ENCODE measurements at places on chromosomes 11 and 22.

DNA sequence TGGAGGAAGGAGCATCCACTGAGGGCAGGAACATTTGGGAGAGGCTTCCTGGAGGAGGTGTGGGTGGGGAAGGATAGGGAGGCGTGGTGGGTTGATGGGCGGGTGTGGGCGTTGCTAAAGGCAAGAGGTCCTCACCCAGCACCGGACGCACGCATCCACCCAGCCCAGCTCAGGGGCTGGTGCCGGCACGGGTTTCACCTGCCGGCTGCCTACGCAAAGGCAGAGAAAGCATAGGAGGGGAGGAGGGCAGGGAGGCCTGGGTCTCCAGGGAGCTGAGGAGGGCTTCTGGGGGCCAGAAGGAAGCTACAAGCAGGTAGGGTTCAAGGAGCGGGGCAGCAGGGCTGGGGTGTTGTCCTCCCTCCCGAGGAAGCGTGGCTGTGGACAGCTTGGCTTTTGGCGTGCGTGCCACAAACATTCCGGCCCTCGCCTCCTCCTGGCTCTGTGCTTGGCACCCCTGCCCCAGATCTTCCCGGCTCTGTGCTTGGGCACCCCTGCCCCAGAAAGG lies 7.8 kb downstream of the SSH3 start:
- DNase-seq: no peak

GRCh38 chr11:46836870-46837269 lies 9.2 kb downstream of the CKAP5 start:
- no peak for DNase-seq

GRCh38 chr11:66181632-66182315 lies 86.7 kb upstream of the RAB1B start:
- DNase-seq: no peak

DNA sequence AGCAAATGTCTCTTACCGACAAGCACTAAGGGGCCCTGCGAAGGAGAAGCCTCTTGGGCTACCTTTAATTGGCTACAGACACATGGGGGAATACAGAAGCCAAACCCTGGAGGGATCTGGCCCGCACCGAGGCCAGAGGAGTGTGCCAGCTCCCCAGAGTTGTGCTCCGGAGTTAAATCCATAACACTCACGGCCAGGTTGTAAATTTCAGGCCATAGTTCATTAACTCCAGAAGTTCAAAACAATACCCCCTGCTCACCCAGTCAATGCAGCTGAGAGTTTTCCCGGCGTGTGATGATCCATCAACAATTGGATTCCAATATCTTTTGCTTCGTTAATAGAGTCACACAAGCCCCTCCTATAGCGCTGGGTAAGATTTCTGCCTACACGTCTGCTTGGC lies 371.5 kb downstream of the NXPE2 start:
- DNase-seq: no peak

GRCh38 chr11:12606597-12606996 lies 67.6 kb upstream of the TEAD1 start:
- no peak for DNase-seq

GRCh38 chr11:3939211-3939610 lies 83.7 kb downstream of the STIM1 start:
- DNase-seq: no peak

- DNase-seq: peak; percentile 62
Measured at GRCh38 chr22:42937164-42937843, 77.6 kb downstream of the PACSIN2 start.

- no peak for DNase-seq
Measured at GRCh38 chr22:39954584-39955055, 5.6 kb upstream of the TMA7B start.

GRCh38 chr11:98296091-98296880 lies 724.5 kb upstream of the CNTN5 start:
- no peak for DNase-seq

DNA sequence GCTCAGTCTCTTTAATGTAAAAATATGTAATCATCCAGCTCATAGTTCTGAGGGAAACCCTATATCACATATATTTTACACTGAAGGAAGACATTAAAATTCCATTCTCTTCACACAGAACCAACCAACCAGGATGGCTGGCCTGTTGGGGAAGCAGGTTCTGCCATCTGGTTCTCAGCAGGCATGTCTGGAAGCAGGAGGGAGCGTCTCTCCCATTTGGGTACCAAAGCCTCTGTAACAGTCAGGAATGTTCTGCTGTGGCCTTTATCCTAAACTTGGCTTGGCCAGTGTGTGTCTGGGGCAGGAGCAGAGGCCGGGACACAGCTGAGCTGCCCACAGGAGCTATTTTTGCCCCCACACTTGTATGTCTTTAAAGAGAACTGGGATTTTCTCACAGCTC lies 29.2 kb downstream of the SGSM3 start:
- no peak for DNase-seq

DNA sequence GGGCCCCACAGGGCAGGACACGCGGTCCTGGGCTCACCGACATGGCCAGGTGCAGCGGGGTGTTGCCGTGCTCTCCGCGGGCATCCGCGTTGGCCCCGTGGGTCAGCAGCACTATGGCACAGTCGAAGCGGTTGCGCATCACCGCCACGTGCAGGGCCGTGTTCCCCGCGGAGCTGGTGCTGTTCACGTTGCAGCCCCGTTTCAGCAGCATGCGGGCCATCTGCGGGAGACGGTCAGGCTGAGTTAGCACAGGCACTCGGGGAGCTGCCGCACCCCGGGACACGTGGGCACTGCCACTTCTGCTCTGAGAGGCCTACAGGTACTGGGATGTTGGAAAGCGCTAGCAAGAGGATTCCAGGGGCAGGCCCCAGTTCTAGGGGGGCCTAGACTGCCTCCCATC lies 22.3 kb upstream of the BAIAP2L2 start:
- no peak for DNase-seq

DNA sequence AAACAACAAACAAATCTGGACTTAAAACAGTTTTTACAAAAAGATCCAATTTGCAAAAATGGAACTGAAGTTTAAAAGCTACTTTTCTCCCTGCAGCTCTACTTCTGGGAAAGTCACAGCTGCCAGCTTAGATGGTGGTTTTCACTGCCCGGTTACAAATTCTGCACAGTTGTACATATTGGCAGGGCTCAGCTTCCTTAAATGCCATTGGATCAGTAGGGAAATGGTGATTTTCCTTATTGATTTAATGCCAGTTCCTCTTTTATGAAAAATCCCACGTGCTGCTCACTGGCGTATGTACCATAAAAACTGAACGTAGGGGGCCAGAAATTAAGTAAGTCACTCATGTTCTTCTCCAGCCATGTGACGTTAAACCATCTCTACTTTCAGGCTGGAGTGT lies 22.8 kb downstream of the GRAP2 start:
- no peak for DNase-seq

DNA sequence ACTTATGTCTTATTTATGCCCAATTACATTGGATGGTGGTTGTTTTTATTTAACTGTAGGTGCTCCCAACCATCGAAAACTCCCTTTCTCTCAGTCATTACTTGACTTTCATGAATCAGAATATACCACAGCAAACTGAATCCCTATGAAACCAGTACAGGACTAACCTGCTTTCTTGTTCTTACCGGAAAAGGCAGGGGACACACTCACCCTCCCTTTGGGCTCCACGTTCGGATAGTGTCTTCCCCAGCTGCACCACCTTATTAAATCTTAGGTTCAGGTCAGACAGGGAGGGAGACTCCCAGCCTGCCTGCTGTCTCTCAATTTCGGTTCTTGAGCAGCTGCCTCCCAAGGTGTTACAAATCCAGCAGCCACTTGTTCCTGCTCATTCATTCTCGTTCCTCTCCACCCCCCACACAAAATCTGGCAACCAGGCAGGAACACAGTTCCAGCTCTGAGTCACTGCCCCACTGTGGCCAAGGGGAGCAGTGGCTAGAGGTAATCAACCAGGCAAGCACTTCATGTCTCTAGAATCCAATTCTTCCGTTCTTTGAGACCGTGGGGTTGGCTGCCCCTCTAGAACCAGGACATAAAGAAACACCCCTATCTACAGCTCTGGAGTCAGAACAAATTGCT lies 133.0 kb downstream of the PLEKHA7 start:
- no peak for DNase-seq

GRCh38 chr11:70868341-70868885 lies 384.0 kb downstream of the SHANK2 start:
- DNase-seq: no peak

DNA sequence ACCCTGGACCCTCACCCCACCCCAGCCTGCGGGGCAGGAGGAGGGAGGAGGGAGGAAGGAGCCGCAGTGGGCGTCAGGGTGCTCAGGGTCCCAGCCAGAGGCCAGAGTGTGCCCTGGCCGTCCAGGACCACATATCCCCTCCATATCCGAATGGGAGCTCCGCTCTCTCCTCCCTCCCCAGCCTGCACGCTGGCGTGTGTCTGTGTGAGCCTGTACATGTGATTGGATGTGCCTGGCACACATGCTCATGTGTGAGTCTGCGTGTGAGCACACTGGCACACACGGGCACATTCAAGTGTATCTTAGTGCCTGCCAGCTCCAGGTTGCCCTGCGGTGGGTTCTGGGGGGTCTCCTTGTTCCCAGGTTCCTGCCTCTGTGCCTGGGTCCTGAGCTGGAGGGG lies 8.1 kb downstream of the TSSC4 start:
- DNase-seq: no peak

DNA sequence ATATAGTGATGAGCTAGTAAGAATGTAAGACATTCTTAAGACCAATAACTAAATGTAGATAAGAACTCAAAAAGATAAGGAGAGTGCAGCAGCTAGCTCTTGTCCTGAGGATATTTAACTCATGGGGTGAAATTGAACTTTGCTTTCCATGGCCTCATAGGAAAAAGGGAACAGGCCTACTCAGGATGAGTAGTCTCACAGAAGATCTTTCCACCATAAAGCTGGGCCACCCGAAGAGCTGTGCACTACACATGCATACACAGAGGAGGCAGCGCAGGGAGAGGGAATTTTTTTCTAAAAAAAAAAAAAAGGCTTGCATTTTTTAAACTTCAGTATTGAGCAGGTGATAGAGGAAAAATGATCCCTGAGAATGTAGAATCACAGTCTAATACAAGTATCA lies 59.9 kb upstream of the CFAP300 start:
- DNase-seq: no peak

GRCh38 chr22:33817512-33818127 lies 102.7 kb downstream of the LARGE1 start:
- no peak for DNase-seq

DNA sequence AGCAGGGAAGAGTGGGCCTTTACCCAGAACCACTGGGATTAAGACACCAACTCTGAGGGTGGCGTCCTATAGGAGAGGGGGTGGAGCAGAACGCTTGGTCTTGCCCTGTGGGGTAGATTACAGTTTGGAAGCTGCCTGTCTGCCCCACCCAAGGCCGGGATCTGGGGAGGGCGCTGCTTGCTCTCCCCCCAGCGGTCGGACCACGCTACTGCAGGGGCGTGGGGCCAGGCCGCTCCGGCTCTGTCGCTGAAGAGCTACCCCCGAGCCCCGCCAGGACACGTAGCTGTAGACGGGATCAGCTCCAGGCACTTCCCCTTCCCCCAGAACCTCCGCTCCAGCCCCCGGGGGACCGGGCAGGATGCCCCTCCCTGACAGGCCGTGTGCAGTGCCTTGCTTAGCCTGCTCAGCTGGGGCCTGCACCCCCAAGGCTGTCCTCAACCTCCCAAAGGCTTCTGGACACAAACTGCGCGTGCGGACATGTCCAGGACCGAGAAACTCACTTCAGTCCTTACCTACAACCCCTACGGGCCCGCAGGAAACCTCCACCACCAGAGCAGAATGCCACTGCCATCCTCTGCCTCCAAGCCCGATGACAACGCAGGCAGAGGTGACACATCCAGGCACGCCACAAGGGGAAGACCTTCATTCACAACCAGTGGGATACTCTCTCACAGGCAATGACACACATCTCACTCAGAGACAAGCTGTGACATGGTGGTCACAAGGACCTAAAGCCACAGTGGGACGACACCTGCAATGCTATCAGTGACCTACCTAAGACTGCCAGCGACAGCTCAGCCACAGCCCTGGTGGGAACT lies 3.6 kb downstream of the AHNAK start:
- peak; percentile 78 for DNase-seq

DNA sequence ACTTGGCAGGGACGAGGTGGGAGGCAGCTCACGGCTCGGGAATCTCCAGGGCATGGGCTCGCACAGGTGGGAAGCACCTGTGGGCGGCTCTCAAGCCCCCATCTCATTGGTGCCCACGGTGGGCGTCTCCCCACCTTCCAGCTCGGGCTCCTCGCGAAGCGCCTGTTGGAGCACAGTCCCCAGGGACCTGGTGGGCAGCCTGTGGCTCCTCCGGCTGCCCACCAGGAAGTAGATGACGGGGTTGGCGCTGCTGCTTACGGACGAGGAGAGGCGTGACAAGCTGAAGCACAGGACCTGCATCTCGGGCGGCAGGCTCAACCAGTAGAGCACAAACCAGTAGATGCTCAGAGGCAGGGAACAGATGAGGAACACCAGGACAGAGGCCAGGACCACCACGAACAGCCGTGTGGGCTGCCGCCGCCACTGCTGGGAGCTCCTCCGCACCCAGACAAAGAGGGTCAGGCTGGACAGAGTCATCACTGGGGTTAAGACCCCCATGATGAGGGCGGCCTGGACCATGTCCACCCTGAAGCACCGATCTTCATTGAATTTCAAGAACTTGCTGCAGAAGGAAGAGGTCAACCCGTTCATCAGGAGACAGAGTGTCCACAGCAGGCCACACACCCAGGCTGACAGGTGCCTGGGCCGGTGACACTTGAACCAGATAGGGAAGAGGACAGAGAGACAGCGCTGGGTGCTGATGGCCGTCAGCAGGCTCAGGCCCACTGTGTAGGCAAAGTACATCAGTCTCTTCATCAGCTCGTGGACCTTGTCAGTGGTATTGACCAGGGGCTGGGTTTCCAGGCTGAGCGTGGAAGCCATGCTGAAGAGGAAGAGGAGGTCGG lies 633 bp downstream of the MRGPRD start:
- no peak for DNase-seq

DNA sequence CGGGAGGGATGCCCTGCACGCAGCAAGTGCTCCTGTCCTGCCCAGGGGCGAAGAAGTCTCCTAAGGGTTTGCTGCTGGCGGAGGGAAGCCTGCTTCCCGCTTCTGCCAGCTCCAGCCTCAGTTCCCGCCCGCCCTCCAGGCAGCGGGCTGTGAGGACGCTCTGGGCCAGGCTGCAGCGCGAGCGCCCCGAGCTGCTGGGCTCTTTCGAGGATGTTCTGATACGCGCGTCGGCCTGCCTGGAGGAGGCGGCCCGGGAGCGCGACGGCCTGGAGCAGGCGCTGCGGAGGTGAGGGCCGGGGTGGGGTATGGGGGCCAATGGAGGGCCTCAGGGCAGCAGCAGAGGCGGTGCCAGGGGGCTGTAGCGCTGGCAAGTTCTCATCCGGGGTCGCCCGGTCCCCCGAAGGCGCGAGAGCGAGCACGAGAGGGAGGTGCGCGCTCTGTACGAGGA lies 2.2 kb downstream of the CRACR2B start:
- no peak for DNase-seq

DNA sequence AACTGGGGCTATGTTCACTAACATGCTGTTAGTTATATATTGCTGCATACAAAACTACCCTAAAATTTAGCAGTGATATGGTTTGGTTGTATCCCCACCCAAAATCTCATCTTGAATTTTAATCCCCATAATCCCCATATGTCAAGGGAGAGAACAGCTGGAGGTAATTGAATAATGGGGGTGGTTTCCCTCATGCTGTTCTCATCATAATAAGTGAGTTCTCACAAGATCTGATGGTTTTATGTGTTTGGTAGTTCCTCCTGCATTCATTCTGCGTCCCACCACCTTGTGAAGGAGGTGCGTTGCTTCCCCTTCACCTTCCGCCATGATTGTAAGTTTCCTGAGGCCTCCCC lies 10.0 kb upstream of the PATL1 start:
- DNase-seq: no peak

All from GM10248 (cell line).